Breast epithelium (tissue), 4 donors: ENCODE measurements at places on chromosomes 4 and X.

- no peak for DNase-seq
Measured at GRCh38 chrX:97876697-97877407, 993.1 kb downstream of the RPA4 start.

- DNase-seq, result no peak
Measured at GRCh38 chr4:86630629-86631028, 36.5 kb downstream of the PTPN13 start.

DNA sequence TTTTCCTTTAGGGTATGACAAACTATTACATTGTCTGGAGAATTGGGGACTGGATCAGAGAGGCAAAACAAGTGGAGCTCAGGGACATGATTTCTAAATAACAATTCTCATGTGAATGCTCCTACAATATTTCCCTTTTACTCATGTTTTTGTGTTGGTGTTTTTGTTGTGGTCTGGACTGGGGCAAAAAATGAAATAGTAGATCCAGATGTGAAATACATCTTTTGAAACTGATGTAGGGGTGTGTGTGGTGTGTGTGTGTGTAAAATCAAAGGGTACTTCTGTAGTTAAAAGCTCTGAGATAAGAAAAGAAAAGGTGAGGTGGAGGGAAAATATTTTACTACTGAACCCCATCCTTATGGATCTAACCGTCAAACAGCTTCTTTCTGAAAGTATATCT is 188.4 kb upstream of the RPL34 start:
- no peak for DNase-seq

GRCh38 chr4:8029689-8030088 is 90.0 kb upstream of the AFAP1 start:
- DNase-seq, result no peak

DNA sequence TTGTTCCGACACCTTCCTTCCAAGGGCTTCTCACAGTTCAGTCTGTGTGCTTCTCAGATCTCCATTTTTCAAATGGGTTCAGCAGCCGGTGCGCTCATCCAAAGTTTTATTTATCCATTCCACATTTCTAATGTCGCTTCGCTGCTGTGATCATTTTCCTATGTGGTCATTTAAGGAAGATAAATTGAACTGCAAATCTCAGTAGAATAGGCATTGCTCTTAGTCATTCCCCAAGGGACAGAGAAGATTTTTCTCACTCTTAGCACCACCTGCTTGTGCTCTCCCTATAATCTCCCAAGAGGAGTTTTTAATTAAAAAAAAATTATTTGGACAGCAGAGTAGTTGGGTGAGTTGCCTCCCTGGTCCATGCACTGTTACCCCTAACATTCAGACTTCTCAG is 278.9 kb upstream of the GATB start:
- no peak for DNase-seq

GRCh38 chr4:16794816-16795445 is 103.5 kb downstream of the LDB2 start:
- no peak for DNase-seq

DNA sequence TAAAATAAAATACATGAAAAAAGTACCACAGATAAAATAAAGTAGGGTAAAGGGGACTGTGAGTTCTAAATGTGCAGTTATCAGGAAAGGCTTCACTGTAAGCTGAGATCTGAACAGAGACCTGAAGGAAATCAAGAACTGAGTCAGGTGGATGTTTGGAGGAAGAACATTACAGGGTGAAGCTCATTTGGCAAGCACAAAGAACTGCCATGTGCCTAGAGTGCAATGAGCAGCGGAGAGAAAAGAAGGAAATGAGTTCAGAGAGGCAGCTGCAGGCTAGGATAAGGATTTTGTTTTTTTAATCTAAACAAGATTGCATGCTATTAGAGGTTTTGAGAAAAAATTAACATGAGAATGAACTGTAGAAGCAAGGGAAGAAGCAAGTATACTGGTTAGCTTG is 373.1 kb downstream of the STPG2 start:
- DNase-seq, result no peak

DNA sequence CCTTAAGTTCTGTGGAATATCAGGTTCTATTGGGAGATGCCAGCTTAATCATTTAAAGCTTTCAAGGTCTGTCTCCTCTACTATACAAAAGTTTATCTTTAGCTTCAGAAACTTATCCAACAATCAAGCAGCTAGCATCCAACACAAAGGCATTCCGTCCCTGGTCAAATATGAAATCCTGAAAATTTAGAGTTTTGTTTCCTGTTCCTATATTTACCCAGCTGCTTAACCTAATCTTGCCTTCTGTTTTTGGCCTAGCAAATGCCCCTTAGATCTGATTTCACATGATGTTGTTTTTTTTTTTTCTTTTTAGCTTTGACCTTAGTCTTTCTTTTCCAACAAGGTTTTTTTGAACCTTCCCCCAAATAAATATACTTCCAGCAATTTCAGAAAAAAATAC is 33.8 kb downstream of the FAM13A start:
- no peak for DNase-seq

GRCh38 chr4:123651536-123652180 is 255.1 kb downstream of the SPRY1 start:
- no peak for DNase-seq

- DNase-seq, result no peak
Measured at GRCh38 chr4:54659313-54659712, 1.6 kb downstream of the KIT start.

GRCh38 chrX:47224266-47224895 is 5.9 kb downstream of the CDK16 start:
- DNase-seq, result no peak

DNA sequence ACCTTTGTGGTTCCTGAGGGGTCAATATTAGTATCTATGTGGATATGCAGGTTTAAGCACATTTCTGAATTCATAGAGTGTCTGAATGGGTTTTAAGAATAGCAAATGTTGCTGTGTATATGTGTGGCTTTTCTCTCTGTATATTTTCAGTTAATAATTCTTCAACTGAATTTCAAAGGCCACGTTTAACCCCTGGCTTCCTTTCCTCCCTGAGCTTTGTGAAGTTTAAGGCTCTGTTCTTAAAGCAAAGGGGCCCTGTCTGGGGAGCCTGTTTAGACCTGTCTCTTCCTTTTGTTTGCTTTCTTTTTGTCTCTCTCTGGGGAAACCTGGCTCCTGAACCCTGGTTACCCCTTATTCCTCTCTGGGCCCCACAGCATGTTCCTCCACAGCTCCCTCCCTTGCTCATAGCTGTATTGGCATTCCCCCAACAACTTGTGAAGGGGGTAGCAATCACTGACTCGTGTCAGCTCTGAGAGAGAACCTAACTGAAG is 139.1 kb downstream of the COL4A6 start:
- DNase-seq, result no peak

DNA sequence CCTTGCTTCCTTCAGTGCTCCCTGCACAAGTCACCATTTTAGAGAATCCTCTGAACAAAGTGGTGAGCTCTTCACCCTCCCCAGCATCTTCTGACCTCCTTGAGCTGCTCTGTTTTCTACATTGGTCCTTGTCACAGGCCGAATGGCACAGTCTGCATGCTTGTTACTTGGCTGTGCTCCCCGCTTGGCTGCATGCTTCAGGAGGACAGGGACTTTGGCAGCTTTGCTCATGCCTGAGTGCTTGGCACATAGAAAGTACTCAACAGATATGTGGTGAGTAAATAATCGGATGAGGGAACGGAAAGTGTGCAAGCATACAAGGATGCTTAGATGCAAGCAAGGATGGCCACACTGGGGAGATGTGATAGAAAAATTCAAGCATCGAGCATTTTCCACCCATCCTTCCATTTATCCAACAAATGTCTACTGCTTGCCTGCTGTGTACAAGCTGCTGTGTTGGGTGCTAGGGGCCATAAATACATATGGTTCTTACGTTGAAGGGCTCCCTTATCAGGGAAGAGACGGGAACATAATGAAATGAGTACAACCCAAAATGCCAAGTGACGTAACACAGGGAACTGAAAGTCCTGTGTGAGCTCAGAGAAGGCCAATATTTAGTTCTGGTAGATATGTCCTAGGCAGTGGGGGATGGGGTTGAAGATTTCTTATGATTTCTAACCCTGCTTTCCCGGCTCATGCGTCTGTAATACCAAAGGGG is 31.2 kb downstream of the SLC2A9 start:
- DNase-seq, result no peak

GRCh38 chr4:43757147-43757546 is 691.5 kb downstream of the KCTD8 start:
- DNase-seq, result no peak
